H1 (cell line): ENCODE measurements at places on chromosomes 11 and 22.

DNA sequence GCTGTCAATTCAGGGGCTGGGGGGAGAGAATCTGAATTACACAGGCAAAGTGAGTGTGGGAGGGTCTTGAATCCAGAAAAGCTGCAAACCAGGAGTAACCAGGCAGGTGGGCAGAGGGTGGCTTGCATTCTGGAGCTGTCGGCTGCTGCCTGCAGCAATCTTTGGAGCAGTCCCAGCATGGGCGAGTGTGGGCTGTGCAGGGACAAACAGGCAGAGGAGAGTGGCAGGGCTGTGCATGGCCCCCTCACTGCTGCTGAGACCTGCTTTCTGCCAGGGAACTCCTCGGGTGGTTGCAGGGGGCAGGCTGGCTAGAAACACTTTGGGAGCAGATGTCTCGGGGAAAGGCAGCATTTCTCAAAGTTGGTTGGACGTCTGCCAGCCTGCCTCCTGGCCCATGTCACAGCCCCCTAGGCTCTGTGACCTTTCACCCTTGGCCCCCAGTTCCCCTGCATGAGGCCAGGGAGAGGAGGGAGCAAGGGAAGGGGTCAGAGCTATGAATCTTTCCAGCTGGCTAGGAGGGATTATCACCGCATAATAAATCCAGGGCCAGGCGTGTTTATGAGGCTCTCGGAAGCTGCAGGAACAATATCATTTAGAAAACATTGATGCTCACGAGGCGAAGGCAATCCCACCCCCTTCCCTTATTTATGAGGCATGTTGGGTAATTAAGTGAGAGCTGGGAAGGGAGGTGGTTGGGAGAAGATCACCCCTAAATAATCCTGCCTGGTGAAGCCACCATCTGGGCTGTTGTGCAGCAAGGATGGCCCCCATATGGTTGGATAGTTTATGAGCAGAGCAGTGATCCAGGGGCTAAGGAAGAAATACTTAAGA, 212.3 kb upstream of the NCAM1 start:
- no peak for DNase-seq

DNA sequence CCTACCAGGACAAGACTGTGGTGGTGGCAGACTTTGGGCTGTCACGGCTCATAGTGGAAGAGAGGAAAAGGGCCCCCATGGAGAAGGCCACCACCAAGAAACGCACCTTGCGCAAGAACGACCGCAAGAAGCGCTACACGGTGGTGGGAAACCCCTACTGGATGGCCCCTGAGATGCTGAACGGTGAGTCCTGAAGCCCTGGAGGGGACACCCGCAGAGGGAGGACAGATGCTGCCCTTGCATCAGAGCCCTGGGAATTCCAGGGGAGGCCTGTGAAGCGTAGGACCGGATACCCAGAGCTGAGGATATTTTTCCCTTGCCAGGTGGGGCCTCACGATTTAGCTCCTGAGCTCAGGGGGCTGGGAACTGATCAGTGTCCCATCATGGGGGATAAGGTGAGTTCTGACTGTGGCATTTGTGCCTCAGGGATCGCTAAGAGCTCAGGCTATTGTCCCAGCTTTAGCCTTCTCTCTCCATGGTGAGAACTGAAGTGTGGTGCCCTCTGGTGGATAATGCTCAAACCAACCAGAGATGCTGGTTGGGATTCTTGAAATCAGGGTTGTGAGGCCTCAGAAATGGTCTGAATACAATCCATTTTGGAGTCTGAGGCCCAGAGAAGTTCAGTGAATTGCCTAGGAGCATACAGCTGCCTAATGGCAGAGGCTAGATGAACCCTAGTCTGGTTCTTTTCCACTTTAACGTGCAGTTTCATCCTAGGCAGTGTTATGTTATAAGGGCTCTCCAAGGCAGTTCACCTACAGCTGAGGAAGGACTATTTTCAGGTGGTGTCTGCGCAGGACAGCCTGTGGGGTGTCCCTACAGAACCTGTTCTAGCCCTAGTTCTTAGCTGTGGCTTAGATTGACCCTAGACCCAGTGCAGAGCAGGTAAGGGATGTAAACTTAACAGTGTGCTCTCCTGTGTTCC, 19.5 kb downstream of the PIK3IP1 start:
- no peak for DNase-seq

DNA sequence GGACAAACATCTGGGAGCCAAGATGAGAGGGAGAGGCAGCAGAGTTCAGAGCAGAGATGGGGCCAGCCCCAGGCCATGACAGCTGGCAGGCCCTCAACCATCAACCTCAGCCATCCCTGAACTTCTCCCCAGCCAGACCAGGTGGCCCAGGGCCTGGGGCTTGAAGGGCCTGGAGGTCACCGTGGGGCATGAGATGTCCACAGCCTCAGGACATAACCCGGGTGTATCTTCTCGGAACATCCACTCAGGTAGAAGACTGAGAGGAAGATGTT, 12.4 kb upstream of the SLC39A13 start:
- no peak for DNase-seq

DNA sequence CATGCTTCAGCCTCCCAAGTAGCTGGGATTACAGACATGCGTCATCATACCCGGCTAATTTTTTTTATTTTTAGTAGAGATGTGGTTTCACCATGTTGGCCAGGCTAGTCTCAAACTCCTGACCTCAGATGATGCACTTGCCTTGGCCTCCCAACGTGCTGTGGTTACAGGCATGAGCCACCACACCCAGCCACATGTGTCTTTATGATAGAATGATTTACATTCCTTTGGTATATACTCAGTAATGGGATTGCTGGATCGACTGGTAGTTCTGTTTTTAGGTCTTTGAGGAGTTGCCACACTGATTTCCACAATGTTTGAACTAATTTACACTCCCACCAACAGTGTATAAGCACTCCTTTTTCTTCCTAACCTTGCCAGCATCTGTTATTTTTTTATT, 276.2 kb downstream of the METTL15 start:
- DNase-seq = no peak
